Right lobe of liver (tissue), 6 donors: ENCODE measurements at places on chromosomes 12 and 14. TPM values are rescaled to one million over a fixed set of nuclear protein-coding genes. Genes with fewer than 3 reads are reported as not detected.

GRCh38 chr14:34685819-34686428 lies 28.5 kb downstream of the CFL2 start:
- no peak for DNase-seq

GRCh38 chr12:2334271-2334670 lies 281.5 kb downstream of the CACNA1C start:
- DNase-seq: no peak

DNA sequence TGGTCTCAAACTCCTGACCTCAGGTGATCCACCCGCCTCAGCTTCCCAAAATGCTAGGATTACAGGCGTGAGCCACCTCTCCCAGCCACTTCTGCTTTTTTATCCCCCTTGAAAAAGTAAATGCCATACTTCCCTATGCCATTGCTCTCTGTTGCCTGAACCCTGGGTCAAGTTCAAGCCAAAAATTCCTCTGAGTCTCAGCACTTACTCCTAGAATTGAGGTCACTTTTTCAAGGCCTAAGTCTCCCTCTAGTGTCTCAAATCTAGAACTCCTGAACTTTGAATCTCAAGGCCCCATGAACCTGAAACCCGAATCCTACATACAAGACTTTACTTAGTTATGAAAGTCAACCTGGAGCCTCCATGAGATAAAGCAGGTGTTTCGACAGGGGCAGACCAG lies 1.4 kb upstream of the APOBEC1 start:
- no peak for DNase-seq

The COX8C gene
- not detected for total RNA-seq

DNA sequence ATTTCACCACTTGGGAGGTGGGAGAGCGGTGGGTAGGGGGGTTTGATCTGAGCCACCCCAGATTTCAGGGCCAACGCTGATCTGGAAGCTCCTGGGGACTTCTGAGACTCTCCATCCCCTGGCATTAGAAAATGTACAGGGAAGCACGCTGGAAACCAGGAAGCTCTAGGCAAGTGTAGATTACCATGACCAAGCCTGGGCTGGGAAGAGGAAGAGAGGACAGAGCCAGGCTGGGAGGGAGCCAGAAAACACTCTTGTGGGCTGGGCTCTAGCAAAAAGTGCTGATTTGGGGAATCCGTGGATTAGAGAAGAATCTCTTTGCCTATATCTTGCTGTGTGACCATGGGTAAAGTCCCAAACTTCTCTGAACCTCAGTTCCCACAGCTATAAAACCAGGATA lies 236.7 kb downstream of the BCL11B start:
- DNase-seq: no peak

DNA sequence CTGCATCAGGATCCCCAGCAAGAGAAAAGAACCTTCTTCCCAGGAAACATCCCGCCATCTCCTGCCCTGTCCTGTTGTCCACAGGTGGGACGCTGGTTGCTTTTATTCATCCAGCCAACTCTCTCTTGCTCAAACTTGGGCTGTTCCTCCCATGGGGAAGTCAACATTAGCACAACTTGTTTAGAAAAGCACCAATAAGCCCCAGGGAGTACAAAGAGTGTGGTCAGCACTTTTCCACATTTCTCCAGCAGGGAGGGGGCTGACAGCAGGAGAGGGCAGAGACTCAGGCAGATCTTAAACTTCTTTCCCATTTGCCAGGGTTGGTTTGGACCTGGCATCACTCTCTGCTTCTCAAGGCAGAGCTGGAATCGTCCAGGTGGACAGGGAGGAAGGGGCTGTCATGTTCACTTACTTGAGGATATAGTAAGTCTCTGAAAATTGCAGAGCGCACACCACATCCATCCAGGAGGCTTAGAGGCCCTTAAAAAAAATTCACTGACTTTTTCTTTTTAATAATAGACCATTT lies 74.9 kb downstream of the RBM19 start:
- DNase-seq: no peak

The CDC42BPB gene
- total RNA-seq: 55.5 TPM

The KERA gene
- total RNA-seq: not detected

DNA sequence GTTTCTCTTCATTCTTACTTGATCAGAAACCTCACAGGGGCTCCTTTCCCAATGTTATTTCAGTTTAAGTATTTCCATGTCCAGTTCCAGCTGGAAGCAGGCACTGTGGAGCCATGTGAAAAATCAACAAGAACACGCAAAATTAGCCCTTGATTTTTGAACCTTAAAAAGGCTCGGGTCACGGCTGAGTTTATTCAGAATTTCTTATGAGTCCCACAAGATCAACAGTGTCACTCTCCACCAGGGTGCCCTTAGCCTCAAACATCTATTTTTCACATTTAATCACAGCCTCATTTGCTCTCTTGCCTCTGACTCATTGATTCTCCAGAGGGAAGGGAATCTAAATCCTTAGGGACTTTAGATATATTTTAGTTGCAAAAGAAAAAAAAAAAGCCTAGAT lies 157.7 kb upstream of the AVPR1A start:
- no peak for DNase-seq

The ENDOU gene
- total RNA-seq: not detected

The SIX6 gene
- not detected for total RNA-seq

DNA sequence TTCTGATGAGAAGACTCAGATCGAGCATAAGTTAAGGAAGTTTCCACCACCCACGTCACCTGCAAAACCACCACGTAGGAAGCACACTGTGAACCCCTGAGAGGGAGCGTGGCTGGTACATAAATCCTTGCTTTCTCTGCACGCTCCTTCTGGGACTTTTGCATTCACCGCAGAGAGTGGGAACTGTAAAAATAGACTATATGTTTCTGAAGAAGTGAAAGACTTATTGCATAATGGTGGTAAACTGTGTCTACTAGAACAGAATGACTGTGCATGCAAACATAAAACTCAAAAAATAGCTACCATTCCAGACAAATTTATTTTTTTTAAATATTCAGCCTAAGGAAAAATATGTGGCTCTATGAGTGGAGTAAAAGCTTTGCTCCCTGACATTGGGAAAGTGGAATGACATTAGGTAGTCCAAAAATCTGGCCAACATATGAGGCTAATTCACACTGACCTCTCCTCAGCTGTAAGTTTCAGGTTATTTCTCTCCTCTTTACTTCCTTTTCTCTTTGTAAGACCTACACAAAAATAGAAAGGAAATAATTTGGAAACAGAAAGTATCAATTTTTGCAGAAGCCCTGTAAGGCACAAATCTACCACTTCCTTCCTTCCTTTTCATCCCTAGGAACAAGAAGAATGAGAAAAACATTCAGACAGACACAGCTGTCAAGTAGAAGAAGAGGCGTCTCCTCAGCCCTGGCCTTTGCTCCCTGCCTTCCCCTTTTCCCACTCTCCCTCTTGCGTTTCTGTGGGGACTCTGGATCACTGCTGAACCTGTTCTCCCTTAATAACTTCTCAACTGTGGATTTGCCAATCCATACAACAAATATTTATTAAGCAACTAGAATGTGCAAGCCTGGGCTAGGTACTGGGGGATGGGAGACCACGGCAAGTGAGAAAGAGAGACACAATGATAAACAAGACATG lies 264.3 kb upstream of the FOXN3 start:
- DNase-seq: no peak

The NGB gene
- total RNA-seq: not detected

GRCh38 chr12:7114008-7114407 lies 5.0 kb upstream of the C1RL start:
- DNase-seq: no peak

The TAS2R8 gene
- total RNA-seq: not detected

The BIN2 gene
- total RNA-seq: 4.0 TPM

The CD63 gene
- total RNA-seq: 213 TPM

GRCh38 chr12:118850244-118850825 lies 131.0 kb upstream of the SRRM4 start:
- DNase-seq: no peak

DNA sequence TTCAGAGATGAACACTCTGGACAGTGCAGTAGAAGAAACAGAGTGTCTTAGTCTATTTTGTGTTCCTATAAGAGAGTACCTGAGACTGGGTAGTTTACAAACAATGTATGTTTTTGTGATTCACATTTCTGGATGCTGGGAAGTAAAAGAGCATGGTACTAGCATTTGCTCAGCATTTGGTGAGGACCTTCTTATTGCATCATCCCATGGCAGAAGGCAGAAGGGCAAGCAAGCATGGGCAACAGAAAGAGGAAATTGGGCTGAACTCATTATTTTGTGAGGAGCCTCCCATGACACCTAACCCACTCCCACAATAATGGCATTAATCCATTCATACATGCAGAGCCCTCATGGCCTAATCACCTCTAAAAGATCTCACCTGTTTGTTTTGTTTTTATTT lies 8.0 kb downstream of the ANKS1B start:
- DNase-seq: no peak

- DNase-seq: no peak
These were observed 105.0 kb downstream of the SLC35F4 start for GRCh38 chr14:57760896-57761295.

The ARF3 gene
- 47.9 TPM for total RNA-seq

DNA sequence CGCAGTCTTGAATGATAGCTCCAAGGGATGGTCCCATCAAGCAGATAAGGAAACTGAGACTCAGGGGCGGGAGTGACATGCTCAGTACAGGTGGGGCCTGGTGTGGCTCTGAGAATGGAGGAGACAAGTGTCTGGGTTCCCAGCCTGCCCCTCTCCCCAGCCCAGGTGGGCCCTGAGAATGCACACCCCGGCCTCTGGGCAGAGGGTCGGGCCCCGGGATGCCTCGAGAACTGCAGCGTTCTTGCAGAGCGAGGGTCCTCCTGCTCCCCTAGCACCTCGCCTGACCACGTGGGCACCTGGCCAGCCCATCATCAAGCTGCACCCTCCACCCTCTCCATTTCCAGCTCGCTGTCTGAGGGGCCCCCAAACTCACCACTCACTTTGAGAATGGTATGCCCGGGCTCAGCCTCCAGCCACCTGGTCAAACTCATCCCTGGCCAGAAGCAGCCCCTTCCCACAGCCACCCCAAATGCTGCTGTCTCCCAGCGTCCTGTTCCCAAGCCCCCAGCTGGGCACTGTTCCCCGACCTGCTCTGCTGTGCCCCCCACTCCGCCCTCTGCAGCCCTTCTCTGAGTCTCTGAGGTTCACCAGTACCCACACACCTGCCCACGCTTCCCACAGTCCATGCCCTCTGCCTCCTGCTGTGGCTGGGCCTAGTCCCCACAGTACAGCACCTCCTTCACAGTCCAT lies 44.3 kb downstream of the CYP46A1 start:
- DNase-seq: peak; percentile 19

The VRTN gene
- total RNA-seq: not detected

DNA sequence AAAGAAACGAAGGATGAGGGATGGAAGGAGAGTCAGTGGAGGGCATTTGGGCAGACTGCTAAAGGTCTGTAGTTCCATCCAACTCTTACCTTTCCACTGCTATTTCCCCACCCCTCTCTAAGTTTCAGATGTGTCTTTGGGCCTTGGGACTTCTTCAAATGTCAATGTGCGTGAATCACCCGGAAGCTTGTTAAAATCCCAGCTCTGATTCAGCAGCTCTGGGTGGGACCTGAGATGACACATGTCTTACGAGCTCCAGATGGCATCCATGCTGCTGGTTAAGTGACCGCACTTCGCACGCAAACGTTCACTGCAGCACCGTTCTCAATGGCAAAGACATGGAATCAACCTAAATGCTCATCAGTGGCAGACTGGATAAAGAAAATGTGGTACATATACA lies 309.9 kb downstream of the VRK1 start:
- no peak for DNase-seq

- DNase-seq: no peak
These were observed 27.6 kb upstream of the FOXN3 start for GRCh38 chr14:89444516-89445125.

DNA sequence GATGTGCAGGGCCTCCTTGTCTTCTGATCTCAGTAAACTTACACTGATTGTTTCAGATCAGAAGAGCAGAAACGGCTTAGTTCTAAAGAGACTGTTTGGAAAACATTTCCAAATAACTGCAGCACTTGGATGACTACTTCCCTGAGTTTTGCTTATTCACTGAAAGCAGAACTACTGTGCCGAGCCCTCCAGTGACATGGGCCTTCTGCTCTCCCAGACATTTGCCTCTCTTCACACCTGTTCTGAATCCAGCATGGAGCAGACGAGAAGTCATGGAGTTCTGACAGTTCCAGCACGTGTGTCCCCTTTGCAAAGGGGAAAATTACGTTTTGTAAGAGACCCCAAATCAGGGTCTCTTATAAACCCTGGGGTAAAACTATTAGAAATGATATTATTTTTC lies 31.4 kb downstream of the ETNK1 start:
- DNase-seq: no peak

The CMKLR1 gene
- 1.5 TPM for total RNA-seq

GRCh38 chr12:54232790-54233189 lies 44.0 kb upstream of the SMUG1 start:
- DNase-seq: no peak

GRCh38 chr14:89393222-89393745 lies 23.7 kb downstream of the FOXN3 start:
- DNase-seq: no peak

The RNASE7 gene
- total RNA-seq: not detected

- peak; percentile 55 for DNase-seq
These were observed 381 bp downstream of the YY1 start for GRCh38 chr14:100239211-100239839.

- DNase-seq: peak; percentile 57
These were observed 27.9 kb downstream of the BORCS5 start for GRCh38 chr12:12384571-12385340.

- DNase-seq: no peak
These were observed 202.0 kb upstream of the AMIGO2 start for GRCh38 chr12:47281667-47282171.

The PRPF39 gene
- 12.1 TPM for total RNA-seq

- DNase-seq: no peak
These were observed 28.9 kb downstream of the DEGS2 start for GRCh38 chr14:100130521-100130920.

GRCh38 chr14:102626530-102626929 lies 34.1 kb downstream of the RCOR1 start:
- DNase-seq: no peak

DNA sequence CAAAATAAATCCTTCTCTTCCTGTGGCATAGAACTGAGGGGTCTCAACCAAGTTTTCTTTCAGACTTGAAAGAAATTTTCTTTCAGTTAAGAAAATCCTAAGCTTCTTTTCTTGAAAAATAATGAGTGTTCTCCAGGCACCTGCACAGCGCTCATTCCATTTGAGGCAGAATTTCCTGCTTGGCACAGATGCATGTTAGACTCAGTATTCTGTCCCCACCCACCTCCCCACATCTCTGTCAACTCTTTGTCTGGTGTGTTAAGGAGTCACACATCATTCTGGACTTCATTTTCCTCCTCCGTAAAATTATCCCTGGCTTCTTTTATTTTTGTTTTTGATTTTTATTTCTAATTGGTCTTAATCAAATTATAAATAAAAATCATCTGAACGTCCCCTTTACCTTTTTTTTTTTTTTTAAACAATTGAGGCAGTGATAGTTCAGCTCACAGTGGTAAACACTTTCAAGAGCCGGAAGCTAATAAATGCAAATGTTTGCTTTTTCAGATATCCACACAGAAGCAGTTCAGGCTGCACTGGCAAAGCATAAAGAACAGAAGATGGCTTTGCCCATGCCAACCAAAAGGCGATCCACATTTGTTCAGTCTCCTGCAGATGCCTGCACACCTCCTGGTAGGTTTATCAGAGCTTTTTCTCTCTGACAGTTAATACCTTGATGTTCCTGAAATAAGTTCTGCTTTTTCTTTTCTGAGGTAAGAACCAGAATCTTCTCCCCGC lies 104.0 kb upstream of the ATF1 start:
- no peak for DNase-seq

- no peak for DNase-seq
These were observed 316.4 kb downstream of the NOVA1 start for GRCh38 chr14:26281280-26281998.

- DNase-seq: no peak
These were observed 1049.2 kb downstream of the AACS start for GRCh38 chr12:126114441-126114840.
